Transverse colon (tissue), 4 donors: ENCODE measurements at places on chromosomes 11 and 22. TPM values are rescaled to one million over a fixed set of nuclear protein-coding genes. Genes with fewer than 3 reads are reported as not detected.
A peak's percentile ranks its signal among the peaks of the same experiment; 100 is the strongest.

DNA sequence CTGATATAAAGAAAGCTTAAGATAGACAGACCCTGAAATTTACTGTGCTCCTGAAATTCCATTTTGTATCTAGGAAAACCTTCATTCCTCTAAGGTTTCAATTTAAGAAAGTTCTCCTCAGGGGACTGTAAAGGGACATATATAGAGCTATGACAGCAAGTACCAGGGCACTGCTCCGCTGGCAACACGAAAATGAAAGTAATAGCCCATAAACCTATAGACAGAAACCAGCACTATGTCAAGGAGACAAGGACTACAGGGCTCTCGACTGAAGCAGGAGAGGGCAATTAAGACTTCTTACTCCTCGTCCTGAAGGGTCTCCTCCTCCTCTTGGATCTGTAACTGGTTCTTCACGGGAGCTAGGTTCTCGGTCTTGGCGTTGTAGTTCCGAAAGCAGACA is 6.9 kb downstream of the FEZ1 start:
- H3K27me3 ChIP-seq = peaks cover 8% of the 10 kb centered on the region
- no peak overlapping the region for H3K4me3 ChIP-seq
- DNase-seq = no peak
- H3K27ac ChIP-seq = no peak overlapping the region
- H3K36me3 ChIP-seq = no peaks in the 10 kb centered on the region

DNA sequence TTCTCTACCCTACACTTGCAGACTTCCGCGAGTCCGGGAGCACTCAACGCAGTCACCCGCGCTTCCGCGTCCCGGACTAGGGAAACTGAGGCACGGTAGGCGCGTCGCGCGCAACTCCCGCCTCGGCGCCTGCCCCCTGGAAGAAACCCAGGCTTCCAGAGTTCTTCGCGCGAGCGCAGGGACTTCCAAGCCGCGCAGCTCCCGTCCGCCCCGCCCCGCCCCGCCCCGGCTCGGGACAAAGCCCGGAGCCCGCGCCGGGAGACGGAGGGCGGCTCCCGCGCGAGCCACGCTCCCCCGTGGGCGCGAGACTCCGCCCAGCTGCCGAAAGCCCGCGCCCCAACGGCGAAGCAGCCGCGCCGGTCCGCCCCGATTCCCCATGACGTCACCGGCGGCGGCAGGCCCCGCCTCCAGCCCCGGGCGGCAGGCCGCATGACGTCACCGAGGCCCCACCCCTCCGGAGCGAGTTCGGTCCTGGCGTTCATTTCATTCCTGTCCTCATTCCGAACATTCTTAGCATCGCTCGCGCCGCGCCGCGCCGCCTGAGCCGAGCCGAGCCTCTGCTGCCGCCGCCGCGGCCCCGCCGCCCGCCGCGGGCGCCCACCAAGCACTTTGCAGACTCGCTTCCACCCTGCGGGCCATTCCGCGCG is at the start of gene TEAD1:
Gene TEAD1, plus strand, starts transcription at position 498 of the 647 bp plus-strand sequence.
- no peaks in the 10 kb centered on the region for H3K27me3 ChIP-seq
- peak; percentile 97 for DNase-seq
- peak within 1 kb of the TSS; percentile 63 for H3K4me3 ChIP-seq
- no peaks in the 10 kb centered on the region for H3K36me3 ChIP-seq
- H3K27ac ChIP-seq = peak within 1 kb of the TSS; percentile 97

DNA sequence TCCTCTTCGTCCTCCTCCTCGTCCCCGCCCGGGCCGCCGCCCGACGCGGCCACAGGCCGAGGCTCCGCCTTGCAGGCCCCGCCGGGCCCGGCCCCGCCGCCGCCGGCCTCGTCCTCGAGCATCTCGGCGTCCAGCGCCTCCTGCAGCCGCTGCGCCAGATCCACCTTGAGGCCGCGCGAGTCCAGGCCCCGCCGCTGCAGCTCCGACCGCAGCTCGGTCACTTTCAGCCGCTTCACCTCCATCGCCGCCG is 417 bp downstream of the HNRNPUL2 start:
- peaks cover 27% of the 10 kb centered on the region for H3K4me1 ChIP-seq
- DNase-seq = no peak
- H3K27me3 ChIP-seq = no peaks in the 10 kb centered on the region
- H3K4me3 ChIP-seq = peak overlapping the region; percentile 96
- no peaks in the 10 kb centered on the region for H3K36me3 ChIP-seq

DNA sequence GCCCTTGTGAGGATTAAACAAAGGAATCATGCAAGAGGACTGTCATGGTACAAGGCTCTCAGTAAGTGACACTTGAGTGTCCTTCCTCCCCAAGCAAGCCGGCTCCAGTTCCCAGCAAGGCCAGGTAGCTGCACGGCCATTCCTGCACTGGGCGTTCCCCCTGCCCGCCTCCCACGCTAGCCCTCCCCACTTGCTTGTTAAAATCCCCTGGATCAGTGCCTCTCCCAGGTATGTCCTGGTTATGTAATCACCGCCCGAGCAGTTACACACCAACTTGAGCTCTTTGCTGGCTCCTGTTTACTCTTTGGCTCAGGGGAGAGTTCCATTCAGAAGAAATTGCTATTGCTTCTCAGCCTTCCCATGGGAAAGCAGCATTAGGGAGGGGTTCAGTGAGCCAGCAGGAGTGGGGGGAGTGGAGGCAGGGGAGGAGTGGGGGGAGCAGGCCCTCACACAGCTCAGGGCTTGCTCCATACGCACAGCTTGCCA is 19.4 kb upstream of the MYEOV start:
- H3K36me3 ChIP-seq = no peaks in the 10 kb centered on the region
- DNase-seq = peak; percentile 85
- H3K4me3 ChIP-seq = no peak overlapping the region
- peaks cover 13% of the 10 kb centered on the region for H3K4me1 ChIP-seq
- peak overlapping the region; percentile 72 for H3K27ac ChIP-seq

DNA sequence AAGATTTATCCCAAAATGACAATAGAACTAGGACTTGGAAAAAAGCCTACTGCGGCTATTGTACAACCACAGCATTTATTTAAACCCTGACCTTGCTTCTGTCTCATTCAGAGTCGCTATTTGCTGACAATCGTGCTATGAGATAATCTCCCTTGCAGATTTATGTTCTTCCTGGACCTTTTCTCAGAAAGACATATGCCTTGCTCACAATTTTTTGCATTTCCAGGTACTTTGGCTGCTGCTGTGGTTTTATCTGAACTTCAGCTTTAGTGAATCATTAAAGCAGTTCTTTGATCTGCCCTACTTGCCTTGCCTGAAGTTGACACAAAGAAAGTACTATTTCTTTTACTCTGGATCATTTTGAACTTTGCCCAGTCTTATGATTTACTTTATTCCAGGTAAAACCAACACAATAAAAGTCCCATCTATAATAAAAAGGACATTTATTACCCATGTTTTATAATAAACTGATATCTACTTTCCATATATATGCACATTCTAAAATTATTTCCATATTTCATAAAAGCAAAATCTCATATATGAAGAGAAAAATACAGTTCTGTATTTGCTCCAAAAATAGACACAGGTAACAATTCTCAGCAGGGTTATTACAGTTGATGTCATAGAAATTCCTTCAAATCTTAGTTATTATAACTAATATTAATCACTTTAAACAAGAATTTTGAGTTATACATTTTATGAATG is 63.4 kb upstream of the CARD18 start:
- DNase-seq = peak; percentile 12
- no peaks in the 10 kb centered on the region for H3K27me3 ChIP-seq
- peaks cover 8% of the 10 kb centered on the region for H3K4me1 ChIP-seq
- H3K4me3 ChIP-seq = no peak overlapping the region
- no peaks in the 10 kb centered on the region for H3K36me3 ChIP-seq
- peak overlapping the region; percentile 53 for H3K27ac ChIP-seq

DNA sequence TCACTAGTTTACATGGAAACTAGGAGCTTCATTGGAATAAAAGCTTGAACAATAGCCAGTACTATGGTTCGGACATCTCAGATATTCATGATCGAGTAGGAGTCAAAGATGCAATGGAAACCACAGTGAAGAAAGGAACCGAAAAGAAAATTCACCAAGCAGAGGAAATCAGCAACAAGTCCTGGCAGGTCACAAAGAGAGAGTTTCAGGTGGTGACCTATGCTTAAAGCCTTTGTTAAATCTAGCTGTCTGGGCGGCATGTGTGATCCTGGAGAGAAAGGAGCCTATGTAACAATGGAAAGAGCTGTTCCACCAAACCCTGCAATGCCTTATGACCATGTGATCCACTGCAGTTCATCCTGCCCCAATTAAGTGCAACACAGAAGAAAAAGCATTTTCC is 68.9 kb upstream of the POU2AF2 start:
- H3K36me3 ChIP-seq = no peaks in the 10 kb centered on the region
- H3K27me3 ChIP-seq = no peaks in the 10 kb centered on the region
- no peak overlapping the region for H3K4me3 ChIP-seq
- H3K27ac ChIP-seq = no peak overlapping the region
- no peaks in the 10 kb centered on the region for H3K4me1 ChIP-seq
- DNase-seq = no peak

DNA sequence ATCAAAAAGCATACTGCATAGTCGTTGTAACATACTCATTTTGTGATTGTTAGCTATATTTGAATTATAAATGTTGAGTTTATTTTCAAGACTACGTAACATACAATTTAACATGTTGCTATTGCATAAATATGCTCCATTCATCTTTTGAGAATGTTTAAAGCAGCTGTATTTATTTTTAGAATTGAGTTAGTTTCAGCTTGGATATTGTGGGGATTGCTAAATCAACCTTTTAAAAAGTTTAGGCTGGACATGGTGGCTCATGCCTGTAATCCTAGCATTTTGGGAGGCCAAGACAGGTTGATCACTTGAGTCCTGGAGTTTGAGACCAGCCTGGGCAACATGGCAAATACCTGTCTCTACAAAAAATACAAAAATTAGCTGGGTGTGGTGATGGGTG is 288.1 kb downstream of the DYNC2H1 start:
- H3K27ac ChIP-seq = no peak overlapping the region
- no peak overlapping the region for H3K4me3 ChIP-seq

DNA sequence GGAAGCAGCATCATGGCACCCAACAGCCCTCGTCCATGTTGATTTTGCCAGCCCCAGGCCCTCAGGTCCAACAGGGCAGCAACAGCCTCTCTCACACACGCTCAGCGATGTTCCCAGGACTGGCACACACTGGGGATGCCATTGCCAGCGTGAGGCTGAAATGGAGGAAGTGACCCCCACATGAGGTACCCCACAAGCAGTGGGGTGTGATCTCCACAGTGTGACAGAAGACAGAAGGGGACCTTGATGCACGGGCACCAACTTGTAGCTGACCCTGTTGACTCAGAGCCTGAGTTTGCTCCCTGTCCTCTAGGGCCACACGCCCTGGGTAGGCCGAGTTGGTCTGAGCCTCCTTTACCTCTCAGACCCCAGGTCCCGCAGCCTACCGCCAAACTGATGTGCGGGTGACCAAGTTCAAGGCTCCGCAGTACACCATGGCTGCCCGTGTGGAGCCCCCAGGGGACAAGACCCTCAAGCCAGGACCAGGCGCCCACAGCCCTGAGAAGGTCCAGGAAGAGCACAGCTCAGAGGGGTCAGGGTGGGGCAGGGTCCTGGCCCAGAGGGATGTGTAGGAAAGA is 6.2 kb downstream of the SCGB1C1 start:
- no peaks in the 10 kb centered on the region for H3K27me3 ChIP-seq
- DNase-seq = peak; percentile 6
- peaks cover 3% of the 10 kb centered on the region for H3K4me1 ChIP-seq
- no peaks in the 10 kb centered on the region for H3K36me3 ChIP-seq

- peak overlapping the region; percentile 8 for H3K4me3 ChIP-seq
- peak overlapping the region; percentile 100 for H3K27ac ChIP-seq
- no peaks in the 10 kb centered on the region for H3K36me3 ChIP-seq
- peak; percentile 59 for DNase-seq
Measured at GRCh38 chr11:65429068-65429681, 6.6 kb downstream of the NEAT1 start.

DNA sequence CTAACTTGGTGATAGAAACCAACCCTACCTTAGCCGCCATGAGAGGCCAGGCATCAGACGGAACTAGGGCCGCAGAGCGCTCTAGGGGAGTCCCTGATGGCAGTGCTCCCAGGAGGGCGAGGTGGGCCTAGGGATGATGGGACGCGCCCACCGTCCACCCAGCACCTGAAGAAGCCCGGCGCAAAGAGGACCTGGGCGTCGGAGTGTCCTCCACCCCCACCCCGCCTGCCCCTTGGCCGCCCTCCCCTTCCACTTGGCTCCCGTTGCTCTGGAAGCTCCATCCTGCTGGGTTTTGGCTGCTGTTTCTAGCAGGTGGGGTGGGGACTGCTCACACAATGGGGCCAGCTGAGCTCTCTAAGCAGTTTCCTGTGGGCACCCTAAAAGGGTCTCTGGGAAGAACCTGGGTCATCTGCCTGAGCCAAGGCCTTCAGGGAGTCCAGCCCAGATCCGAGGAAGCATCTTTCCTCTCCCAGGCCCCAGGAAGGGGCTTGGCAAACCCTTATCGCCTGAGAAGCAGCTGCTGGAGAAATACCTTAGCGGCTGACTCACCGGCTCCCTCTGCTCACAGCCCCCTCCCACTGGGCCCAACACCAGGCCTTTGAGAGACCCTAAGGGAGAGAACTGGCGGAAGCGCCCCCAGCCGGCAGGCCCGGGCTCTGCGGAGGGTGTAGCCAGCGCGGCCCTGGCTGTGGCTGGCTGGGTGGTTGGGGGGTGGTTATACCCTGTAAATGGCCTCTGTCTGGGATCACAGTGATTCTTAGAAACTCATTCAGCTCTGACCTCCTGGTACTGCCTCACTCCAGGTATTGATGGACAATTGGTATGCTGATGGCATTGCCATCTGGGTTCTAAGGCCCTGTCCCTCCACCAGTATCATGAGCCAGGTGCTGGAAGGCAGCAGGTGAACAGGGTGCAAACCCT is 19.3 kb downstream of the CREB3L1 start:
- no peaks in the 10 kb centered on the region for H3K27me3 ChIP-seq
- H3K27ac ChIP-seq = peak overlapping the region; percentile 60
- H3K4me1 ChIP-seq = peaks cover 6% of the 10 kb centered on the region
- no peak overlapping the region for H3K4me3 ChIP-seq

DNA sequence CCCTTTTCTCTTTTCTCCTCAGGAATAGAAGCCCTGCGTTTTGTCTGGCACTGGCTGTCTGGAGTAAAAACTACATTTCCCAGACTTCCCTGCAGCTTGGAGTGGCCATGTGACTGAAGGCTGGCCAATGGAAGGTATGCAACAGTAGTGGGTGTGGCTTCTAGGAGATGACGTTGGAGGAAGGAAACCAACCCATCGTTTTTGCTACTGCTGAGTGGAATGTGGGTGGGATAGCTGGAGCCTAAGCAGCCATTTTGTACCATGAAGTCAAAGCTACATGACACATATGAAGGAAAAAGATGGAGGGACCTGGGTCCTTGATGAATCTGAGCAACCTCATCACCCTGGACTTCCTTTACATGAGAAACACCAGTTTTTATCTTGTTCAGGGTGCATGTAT is 19.6 kb downstream of the FGF3 start:
- no peak for DNase-seq
- no peaks in the 10 kb centered on the region for H3K27me3 ChIP-seq
- no peaks in the 10 kb centered on the region for H3K36me3 ChIP-seq

Gene SIK3
- total RNA-seq = 41.5 TPM

Gene SAA2
- 4.4 TPM for total RNA-seq

Gene MMP1
- total RNA-seq = not detected
